ENCODE measurements at places on chromosomes 11 and 22.

GRCh38 chr11:2528301-2529050, 83.7 kb downstream of the KCNQ1 start:
- no peak for DNase-seq

GRCh38 chr22:32644252-32645100, 157.0 kb upstream of the TIMP3 start:
- DNase-seq: no peak

GRCh38 chr11:131649856-131650255, 279.4 kb downstream of the NTM start:
- no peak for DNase-seq

DNA sequence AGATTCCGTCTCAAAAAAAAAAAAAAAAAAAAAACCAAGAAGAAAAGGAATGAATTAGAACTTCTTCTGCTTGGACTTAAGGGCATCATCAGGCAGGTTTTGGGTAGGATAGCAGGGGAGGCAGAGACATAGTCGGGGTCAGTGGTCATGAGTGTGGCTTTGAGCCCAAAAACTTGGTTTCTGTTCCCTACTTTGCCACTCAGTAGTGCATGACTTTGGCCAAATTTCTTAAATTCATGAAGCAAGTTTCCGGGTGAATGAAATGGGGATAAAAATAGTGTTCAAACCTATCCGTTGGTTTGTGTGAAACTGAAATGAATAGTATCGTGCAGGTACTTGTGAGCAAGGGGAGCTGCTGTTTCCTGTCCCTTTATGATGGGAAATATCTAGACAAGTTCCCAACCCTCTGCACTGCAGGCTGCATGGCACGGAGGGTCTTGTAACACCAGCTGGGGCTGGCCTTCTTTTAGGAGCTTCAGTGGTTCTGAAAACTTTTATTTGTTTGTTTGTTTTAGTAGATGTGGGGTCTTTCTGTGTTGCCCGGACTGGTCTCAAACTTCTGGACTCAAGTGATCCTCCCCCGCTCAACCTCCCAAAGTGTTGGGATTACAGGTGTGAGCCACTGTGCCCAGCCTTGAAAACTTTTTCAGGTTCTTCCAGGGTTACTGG, 18.4 kb downstream of the NEAT1 start:
- DNase-seq: no peak

GRCh38 chr11:126720539-126721235, 279.9 kb downstream of the KIRREL3 start:
- peak; percentile 40 for DNase-seq

GRCh38 chr11:64040684-64041322, 5.1 kb downstream of the FLRT1 start:
- DNase-seq: no peak

DNA sequence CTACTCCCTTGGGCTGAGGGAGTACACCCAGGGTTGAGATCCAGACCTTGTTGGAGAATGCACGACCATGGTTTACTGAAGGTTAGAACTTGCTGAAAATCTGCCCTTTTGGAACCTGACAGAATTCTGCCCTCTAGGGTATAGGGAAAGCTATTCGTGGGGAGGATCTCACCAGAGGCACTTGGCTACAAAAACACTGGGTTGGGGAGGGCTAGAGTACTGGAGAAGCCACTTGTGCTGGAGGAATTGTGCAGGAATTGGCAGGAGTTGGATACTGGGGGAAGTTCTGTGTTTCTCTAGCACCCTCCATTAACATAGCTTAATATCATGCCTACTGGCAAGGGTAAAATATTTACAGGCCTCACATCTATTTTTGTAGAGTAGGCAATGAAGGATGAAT, 55.8 kb downstream of the PPME1 start:
- no peak for DNase-seq

- no peak for DNase-seq
Measured at GRCh38 chr22:19663821-19664355, 50.4 kb upstream of the SEPTIN5 start.

GRCh38 chr11:61297746-61298145, 2.6 kb upstream of the VWCE start:
- DNase-seq: peak; percentile 52

- no peak for DNase-seq
Measured at GRCh38 chr11:114348200-114349191, 51.8 kb downstream of the C11orf71 start.

- no peak for DNase-seq
Measured at GRCh38 chr22:19840955-19841640, 13.6 kb downstream of the GNB1L start.

DNA sequence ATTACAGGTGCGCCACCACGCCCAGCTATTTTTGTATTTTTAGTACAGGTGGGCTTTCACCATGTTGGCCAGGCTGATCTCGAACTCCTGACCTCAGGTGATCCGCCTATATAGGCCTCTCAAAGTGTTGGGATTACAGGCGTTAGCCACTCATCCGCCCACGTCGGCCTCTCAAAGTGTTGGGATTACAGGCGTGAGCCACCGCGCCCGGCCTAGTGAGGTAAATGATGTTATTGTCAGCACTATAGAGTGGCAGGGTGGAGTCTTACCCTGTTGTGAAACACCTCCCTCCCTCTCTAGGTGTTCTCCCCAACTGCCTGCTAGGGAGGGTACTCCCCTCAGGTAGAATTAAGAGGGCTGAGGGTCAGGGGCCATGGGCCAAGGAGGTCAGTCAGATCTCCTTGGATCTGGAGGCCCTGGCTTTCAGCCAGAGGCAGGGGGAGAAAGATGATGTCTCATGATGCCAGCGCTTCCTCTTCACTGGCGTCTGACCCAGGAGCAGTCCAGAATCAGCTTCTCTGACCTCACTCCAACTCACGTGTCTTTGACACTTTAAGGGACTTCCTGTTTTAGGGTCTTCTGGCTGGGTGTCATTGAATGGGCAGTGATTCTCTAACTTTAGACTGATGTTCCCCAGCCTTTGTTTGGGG, 2.0 kb downstream of the GGA1 start:
- no peak for DNase-seq

GRCh38 chr11:44309478-44310205, at the start of gene ALX4:
Gene ALX4, minus strand, starts transcription at chr11:44310139. Its CDS starts 77 bp downstream, at chr11:44310062.
- DNase-seq: peak; percentile 56

- no peak for DNase-seq
Measured at GRCh38 chr22:30044881-30045493, 35.3 kb upstream of the HORMAD2 start.

- DNase-seq: no peak
Measured at GRCh38 chr11:86449993-86450629, 75.4 kb downstream of the CCDC81 start.

DNA sequence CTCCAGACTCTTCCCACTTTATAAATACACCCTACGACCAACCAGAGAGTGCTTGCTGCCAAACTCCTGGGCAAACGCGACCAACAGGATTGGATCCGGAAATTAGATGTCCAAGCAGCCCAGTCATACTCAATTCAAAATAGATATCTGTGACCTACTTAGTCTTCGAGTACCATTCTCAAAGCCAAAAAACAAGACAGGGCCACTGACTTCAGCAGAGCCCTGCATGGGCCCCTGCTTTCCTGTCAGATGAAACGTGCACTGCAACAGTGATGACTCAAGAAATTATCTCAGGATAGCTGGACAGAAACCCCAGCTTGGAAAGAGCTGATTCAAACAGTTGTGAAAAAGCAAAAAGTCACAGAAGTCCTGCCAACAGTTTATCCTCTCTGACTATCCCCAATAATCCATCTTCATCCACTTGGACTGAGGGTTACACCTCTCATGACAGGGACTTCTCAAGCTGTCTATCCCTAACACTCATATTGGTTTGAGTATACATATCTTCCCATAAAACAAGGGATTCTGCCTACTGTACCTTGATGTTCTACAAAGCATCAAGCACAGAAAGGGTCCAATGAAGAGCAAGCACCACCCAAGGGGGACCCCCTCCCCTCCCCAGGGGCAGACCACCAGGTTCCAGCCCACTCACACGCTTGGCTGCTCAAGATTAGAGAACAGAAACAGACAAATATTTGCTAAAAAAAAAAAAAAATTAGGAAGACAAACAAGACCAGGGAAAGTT, 17.4 kb downstream of the SMCO4 start:
- no peak for DNase-seq

- no peak for DNase-seq
Measured at GRCh38 chr11:73001615-73002014, 140.5 kb downstream of the FCHSD2 start.

DNA sequence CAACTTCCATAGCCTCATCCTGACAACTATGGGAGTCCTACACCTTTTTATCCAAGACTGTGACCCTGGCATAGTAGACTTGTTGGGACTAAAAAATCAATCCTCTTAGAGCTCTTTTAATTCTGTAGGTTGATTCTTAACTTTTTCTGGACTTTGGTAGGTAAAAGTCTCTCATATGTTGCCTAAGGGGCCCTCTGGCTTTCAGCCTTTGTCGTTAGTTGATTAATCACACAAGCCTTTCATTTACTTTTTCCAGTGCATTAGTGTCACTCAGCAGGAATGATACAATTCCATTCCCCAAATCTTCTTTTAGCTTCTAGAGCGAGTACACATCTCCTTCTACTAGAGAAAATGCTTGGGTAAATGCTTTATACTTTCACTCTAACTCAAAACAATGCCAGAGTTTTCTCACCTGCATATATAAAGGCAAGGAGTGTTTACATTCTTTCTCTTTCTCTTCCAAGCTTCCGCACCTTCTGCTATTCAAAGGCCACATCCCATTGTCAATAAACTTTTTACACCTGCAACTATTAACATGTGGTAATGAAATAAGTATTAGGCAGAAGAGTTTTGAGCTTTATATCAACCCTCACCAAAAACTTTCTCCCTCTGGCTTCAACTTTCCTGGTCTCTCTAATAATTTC, 516.6 kb downstream of the FAM181B start:
- no peak for DNase-seq

GRCh38 chr11:128196235-128196634, 391.1 kb downstream of the ETS1 start:
- no peak for DNase-seq

DNA sequence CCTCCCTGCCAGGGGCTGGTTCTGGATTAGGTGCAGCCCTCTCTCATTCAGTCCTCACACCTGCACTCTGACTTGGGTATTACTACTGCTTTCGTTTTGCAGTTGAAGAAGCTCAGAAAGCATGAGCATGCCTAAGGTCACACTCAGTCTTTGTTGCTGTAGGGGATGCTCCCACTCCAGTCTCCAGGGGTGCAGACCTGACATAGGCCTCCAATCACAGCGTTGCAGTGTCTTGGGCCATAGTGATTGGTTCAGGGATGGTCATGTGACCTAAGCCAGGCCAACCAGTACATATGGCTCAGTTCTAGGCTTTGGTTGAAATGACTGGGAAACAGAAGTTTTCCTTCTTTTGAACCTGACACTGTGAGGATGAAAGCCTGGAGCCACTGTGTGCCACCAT, 61.7 kb downstream of the FBXO7 start:
- DNase-seq: no peak
